BE2C (cell line): ENCODE measurements at places on chromosomes 5 and 9.

DNA sequence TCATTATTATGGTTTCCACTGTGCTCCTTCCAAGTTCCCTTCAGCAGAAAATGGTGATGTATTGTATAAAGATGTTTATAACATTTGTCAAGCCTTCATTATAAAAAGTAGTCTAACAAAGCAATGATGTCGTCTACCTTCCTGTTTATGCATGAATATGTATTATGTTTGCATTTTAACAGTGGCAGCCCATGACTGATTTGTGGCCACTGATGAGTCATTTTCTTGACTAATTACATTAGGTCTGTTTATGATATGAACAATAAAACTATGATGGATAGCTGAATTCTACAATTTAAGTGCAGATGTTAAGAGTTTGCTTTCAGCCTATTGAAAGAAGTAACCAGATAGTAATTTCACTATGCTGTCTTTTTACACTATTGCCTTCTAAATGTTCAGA lies 75.4 kb upstream of the ADAMTS19 start:
- no peak for DNase-seq

DNA sequence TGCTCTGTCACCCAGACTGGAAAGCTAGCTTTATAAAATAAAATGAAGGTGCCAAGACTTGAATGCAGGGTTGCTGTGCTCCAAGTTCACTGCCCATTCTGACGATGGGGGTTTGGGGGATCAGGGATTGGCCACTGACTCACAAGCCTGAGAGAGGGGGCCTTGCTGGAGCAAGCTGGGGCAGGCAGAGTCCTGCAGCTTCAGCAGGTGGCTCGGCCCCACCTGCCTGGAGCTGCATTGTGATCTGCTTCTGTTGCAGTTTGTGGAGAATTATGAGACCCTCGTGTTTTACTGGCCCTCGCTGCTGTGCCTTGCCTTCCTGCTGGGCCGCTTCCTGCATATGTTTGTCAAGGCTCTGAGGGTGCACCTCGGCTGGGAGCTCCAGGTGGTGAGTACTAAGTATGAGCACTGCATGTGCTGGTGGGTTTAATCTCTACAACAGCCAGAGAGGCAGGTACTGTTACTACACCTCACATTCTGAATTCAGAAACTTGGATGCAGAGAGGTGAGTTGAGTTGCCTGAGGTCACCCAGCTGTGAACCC lies 31.1 kb upstream of the CCDC180 start:
- no peak for DNase-seq

GRCh38 chr5:158607088-158607487 lies 492.6 kb downstream of the EBF1 start:
- no peak for DNase-seq

DNA sequence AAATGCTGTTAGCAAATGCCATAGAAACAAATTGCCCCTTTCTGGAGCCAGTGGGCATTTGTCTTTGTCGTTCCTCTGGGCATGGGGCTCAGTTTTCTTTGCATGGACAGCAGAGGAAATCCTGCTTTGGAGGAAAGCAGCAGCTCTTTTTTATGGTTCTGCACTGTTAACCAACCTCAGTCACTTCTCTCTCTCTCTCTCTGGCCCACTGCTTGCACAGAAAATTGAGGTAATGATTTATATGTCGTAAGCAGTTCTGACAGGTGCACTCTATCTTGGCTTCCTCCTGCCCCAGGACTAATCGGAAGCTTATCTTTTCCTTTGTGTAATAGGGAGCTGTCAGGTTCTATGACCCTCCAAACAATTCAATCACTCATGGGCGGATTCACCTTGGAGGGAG lies 159.6 kb upstream of the GPR151 start:
- peak; percentile 33 for DNase-seq

DNA sequence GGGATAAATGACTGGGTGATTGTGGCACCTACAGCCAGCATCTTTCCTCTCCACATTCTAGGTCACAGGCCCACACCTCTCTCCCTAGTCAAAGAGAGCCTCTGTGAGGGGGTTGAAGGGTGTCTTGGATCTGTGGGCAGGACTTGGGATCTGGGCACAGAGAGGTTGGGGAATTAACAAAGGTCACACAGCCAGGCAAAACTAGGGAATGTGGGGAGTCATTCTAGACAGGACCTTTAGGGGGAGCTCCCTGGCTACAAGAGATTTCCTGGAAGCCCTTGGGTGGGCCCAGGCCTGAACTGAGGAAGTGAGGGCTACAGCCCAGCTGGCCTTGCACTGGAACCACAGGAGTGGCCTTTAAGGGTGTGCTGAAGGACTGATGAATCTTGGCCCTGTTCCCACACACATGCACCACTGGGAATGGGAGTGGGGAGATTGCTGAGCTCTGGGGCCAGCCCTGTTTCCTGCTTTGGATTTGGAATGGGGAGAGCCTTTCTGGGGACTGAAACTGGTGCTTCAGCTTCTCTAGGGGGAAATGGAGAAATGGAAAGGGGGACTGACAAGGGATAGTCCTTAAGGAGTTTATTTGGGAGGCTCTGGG lies 12.4 kb upstream of the CXXC5 start:
- DNase-seq = peak; percentile 85
